ENCODE measurements at places on chromosomes 13 and 19.

- no peak for DNase-seq
Observed at GRCh38 chr19:33796164-33796875, at the start of gene KCTD15. Gene KCTD15 (plus strand): TSS chr19:33796870. CDS start chr19:33800455, 3,585 bp downstream.

DNA sequence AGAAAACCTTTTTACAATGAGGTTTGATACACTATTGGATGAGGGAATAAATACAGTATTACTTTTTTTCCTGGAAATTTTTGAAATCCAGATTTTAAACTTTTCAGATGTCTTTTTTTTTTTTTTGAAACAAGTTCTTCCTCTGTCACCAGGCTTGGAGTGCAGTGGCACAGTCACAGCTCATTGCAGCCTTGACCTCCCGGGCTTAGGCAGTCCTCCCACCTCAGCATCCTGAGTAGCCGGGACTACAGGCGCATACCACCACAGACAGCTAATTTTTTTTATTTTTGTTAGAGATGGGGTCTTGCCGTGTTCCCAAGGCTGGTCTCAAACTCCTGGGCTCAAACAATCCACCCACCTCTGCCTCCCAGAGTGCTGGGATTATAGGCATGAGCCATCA, 96.8 kb downstream of the RNF17 start:
- DNase-seq = no peak

- DNase-seq = no peak
Observed at GRCh38 chr13:48578516-48579164, 45.8 kb upstream of the RCBTB2 start.

DNA sequence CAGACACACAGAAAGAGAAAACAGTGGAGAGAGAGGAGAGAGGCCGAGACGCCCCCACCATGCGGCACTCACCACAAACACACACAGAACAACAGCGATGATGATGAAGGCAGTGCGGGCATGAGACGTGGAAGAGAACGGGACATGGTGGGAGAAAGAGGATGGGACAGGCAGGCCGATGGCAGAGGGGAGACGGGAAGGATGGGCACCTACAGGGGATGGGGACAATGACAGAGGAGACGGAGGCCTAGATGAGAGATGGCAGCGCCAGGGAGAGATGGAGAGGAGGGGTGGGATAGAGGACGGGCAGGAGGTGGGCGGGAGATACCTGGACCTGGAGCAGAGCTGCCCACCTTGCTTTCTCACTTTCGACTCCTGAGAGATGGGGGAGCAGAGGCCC, 1.1 kb upstream of the KLK14 start:
- DNase-seq = no peak

DNA sequence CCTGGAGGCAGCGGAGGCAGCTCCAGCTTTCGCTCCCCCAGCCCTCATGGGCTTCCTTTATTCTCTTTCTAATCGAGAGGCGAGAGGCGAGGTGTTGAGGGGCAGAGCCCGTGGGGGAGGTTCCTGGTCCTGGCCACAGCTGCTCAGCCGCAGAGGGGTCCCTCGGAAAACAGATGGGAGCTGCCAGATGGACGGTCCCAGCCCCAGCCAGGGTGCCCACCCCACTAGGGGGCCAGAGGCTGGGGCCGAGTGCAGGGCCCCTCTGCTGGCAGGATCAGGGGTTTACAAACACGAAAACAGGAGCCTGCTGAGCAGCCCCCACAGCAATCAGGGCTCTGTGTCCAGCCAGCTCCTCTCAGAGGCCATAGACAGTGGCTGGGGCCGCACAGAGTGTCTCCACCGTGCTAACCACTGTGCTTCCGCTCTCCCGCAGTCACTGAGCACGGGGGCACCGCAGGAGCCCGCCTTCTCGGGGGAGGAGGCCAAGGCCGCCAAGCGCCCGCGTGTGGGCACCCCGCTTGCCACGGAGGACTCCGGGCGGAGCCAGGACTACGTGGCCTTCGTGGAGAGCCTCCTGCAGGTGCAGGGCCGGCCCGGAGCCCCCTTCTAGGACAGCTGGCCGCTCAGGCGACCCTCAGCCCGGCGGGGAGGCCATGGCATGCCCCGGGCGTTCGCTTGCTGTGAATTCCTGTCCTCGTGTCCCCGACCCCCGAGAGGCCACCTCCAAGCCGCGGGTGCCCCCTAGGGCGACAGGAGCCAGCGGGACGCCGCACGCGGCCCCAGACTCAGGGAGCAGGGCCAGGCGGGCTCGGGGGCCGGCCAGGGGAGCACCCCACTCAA, 182.2 kb downstream of the KDM4B start:
- DNase-seq = no peak

- no peak for DNase-seq
Observed at GRCh38 chr19:15265214-15265849, 33.1 kb upstream of the EPHX3 start.

All from esophagus squamous epithelium (tissue), 5 donors.